Fibroblast of skin of right quadriceps (primary cell): ENCODE measurements at places on chromosomes 3 and 15.
A peak's percentile ranks its signal among the peaks of the same experiment; 100 is the strongest.

DNA sequence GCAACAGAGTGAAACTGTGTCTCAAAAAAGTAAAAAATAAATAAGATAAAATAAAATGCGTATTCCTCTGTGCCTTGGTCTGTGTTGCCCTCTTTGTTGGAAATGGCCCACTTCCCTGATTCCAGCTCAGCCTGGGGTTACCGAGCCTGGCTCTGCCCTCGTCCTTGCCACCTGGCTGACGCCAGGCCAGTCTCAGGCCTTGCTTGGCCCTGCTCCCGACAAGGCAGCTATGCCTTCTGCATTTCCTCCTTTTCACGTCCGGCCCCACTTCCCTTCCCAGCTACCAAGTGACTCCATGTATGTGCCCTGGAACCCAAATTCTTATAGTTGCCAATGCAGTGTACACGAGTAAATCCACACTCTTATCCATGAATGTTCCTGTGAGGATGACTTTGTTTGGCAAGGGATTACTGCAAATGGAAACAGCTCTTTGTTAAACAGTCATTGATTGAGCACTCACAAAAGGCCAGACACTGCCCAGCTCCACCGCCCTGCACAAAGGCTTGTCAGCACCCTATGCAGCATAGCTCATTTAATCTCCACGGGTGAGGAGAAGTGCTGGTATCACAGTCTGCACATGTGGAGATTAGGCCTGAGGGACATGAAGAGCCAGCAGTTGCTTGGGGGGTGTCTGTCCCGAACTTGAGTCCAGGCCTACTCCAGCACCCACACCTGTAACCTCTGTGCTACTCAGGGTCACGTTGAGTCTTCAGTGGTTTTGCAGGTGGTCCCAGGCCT is 25.1 kb downstream of the SPSB4 start:
- no peak for DNase-seq

GRCh38 chr3:27425896-27426565 is 56.8 kb upstream of the NEK10 start:
- no peak for DNase-seq

DNA sequence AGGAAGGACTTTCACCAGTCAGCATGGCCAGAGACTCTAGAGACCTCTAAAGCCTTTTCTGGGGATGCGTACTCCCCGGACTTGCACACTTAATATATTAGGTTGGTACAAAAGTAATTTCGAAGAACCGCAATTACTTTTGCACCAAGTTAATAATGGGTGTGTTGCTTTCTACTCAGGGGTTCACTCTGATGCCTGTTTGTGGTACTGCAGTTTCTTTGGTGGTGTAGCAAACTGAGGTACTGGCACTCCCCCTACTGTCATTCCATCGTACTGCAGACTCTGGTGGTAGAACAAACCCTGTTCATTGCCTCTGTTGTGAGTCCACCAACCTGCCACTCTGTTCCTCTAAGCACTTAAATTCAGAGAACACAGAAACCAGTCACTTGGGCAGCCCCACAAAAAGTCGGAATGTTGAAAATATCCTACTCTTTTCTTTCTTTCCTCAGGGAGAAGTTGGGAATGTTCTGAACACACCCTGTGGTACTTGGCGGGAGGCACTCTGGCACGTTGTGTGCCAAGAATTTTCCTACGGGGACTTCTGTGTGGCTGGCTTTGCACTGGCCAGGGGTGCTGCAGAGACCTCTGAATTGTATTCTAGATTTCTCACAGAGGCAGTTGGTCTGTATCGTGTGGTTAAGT is 46.3 kb downstream of the GABRG3 start:
- peak; percentile 74 for DNase-seq

DNA sequence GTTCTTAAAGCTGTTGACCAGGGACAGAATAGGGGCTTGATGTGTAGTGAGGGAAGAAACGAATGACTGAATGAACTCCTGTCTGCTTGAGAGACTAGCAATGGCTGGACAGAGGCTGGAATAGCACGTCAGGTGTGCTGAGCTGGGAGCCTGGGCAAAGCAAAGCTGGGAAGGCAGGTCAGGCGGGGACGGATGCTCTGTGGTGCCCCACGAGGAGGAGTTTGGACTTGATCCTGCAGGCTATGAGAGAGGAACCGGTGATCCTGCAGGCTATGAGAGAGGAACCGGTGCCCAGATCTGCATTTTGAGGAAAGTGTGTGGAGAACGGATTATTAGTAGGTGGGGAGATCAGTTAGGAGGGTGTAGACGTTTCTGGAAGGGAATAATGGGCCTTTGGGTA is 31.3 kb upstream of the PSTPIP1 start:
- DNase-seq = no peak

- no peak for DNase-seq
Measured at GRCh38 chr3:15804553-15805095, 6.8 kb upstream of the ANKRD28 start.
